ENCODE measurements at places on chromosomes 7 and 10.

DNA sequence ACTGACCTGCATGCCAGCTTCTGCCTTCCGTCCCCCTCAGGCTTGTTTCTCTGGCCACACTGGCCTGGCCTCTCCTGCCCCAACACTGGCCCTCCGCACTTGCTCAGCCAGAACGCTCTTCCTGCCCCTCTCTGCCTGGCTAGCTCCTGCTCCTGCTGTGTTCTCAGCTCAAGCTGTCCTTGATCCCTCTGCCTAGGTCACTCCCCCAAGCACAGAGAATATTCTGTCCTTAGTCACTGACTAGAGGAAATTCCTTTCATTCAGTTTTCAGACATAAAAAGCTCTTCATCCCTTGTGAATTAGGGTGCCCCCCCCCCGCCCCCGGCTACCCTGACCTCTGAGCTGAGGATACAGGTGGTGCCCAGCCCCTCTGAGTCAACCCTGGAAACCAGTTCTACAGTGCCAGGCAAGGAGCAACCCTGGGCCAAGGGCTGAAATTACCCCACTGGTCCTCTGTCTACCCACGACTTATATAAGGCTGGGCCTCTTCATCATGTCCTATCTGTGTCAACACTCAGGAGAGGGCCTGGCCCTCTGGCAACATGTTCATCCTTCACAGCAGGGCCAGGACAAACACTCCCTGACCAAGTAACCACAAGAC, 6.6 kb upstream of the SGPL1 start:
- no peak for DNase-seq

- no peak for DNase-seq
Measured at GRCh38 chr7:1407892-1408291, 51.4 kb downstream of the MICALL2 start.

- DNase-seq, result no peak
Measured at GRCh38 chr10:5550621-5551530, 26.1 kb downstream of the CALML3 start.

DNA sequence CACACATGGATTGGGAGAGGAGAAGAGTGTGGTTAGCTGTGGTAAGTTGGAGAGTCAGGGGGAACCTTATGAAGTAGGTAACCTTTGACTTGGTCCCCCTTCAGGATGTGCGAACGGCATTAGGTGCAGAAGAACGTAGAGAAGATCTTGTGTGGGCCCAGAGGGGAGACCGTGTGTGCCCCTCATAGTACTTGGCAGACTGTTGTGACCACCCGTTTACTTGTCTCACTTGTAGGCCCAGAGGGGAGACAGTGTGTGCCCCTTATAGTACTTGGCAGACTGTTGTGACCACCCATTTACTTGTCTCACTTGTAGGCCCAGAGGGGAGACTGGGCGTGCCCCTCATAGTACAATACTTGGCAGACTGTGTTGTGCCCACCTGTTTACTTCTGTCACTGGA, 2.6 kb downstream of the GTPBP4 start:
- no peak for DNase-seq

DNA sequence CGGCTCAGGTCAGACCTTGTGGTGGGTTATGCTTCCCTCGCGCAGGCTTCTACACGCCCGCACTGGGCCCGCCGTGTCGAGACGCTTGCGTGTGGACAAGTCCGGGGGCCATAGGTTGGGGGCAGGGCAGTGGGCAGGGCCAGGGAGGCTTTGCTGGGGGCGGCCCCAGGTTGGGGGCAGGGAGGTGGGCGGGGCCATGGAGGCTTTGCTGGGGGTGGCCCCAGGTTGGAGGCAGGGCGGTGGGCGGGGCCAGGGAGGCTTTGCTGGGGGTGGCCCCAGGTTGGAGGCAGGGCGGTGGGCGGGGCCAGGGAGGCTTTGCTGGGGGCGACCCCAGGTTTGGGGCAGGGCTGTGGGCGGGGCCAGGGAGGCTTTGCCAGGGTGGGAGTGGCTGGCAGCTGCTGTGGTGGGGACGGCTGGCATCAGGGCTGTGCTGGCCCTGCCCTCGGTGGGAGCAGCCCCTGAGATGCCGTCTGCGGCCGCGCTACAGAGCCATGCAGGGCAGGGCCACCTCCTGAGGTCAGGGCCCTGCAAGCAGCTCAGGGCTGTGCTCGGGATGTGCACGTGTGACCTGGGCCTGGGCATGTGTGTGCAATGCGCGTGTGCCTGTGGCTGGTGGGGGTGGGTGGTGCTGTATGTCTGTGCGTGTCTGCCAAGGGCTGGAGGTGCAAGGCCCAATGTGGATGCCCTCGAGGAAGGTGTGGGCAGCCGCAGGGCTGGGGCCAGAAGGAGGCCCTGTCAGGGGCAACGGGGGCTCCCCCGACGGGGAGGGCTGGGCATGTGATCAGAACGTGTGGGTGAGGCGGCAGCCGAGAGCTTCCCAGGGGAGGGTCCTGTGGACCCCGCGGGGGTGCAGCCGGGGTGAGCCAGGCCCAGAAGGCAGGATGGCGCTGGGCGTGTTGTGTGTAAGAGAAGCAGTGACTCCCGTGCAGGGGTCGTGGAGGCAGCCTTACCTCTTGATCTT, 72.5 kb upstream of the NKX6-2 start:
- no peak for DNase-seq

- no peak for DNase-seq
Measured at GRCh38 chr10:86003201-86003621, 363.4 kb downstream of the GRID1 start.

DNA sequence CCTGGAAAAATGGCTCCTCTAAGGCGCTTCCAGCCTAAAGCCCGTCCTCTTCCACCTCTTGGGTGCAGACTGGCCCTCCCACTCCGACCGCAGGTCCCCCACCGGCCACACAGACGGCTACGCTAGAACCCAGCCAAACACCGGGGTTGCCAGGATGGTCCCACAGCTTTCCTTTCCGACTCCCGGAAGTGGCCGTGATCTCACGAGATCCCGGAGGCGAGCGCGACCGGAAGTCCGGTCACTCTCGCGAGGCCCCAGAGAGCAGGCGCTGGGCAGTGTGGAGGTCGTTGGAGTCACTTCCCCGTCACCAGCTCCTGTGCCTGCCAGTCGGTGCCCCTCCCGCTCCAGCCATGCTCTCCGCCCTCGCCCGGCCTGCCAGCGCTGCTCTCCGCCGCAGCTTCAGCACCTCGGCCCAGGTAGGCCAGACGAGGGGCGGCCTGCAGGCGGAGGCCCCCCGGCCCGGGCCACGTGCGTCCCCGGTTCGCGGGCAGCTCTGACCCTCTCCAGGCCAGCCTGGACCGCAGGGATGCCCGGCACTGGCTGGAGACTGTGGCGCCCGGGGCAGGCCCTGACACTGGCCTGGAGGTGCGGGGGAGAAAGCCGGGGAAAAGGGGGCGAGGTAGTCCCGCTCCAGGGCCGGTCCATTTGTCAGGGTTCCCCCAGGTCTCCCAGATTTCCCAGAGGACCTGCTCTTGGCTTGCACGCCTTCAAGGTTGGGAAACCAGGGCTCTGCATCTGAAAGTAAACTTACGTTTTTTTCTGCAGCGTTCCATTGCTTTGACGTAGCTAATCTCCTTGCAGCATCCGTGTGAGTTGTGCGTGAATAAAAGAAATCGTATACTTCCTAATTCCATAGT, at the start of the genes MDH2 and STYXL1:
Gene MDH2, plus strand, starts transcription at position 296 of the 857 bp plus-strand sequence. Its CDS starts 55 bp downstream, at position 351.
Gene STYXL1, minus strand, starts transcription at position 190 of the 857 bp plus-strand sequence. CDS start 17,477 bp downstream, outside the sequence.
- DNase-seq, result peak; percentile 74

DNA sequence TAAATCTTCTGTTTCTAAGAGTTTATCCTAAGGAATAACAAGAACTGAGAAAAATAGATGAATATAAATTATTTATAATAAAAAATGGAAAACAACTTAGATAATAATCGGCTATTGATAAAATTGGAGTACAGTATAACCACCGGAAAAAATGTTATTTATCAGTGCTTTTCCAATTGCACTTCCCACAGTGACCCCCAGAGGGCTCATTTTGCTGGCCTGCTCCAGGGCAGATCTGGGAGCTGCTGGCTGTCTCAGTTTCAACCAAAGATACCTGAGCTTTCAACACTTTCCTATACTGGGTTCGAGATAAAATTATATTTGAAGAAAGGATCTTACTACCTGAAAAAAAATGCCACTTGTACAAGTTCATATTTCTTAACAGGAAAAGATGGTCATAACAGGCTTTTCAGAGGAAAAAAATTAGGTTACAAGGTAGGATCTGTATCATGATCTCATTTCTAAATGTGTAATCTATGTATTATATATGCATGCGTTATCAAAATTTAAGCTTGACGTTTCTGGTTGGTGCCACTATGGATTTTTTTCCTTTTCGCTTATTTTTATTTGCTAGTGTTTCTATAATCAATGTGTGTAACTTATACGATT, 165.7 kb downstream of the NPSR1 start:
- DNase-seq, result peak; percentile 40

- no peak for DNase-seq
Measured at GRCh38 chr10:116450861-116451260, 23.2 kb downstream of the PNLIPRP3 start.

- no peak for DNase-seq
Measured at GRCh38 chr10:6174201-6174874, 28.4 kb upstream of the PFKFB3 start.
